ENCODE measurements at places on chromosomes 7 and 10.

GRCh38 chr10:44116474-44116873 lies 268.4 kb downstream of the CXCL12 start:
- H3K27ac ChIP-seq, result no peak overlapping the region
- H3K4me3 ChIP-seq, result no peak overlapping the region
- no peaks in the 10 kb centered on the region for H3K36me3 ChIP-seq
- H3K27me3 ChIP-seq, result no peaks in the 10 kb centered on the region

DNA sequence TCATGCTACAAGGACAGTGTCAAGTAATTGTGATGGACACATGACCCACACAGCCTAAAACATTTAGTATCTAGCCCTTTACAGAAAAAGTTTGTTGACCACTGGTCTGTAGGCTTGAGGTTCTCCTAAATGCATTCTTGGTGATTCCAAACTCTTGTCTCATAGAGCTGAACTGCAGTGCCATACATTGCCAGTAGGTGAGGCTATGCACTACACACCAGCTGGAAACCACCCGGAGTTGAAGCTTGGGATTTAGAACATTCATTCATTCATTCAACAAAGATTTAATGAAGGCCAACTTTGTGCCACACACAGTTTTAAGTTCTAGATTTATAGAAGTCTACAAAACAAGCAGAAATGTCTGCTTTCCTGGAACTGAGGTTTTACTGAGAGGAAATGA lies 77.3 kb upstream of the TCF7L2 start:
- H3K27me3 ChIP-seq, result no peaks in the 10 kb centered on the region
- no peaks in the 10 kb centered on the region for H3K4me1 ChIP-seq
- no peak overlapping the region for H3K27ac ChIP-seq
- no peak overlapping the region for H3K4me3 ChIP-seq
- DNase-seq, result no peak

DNA sequence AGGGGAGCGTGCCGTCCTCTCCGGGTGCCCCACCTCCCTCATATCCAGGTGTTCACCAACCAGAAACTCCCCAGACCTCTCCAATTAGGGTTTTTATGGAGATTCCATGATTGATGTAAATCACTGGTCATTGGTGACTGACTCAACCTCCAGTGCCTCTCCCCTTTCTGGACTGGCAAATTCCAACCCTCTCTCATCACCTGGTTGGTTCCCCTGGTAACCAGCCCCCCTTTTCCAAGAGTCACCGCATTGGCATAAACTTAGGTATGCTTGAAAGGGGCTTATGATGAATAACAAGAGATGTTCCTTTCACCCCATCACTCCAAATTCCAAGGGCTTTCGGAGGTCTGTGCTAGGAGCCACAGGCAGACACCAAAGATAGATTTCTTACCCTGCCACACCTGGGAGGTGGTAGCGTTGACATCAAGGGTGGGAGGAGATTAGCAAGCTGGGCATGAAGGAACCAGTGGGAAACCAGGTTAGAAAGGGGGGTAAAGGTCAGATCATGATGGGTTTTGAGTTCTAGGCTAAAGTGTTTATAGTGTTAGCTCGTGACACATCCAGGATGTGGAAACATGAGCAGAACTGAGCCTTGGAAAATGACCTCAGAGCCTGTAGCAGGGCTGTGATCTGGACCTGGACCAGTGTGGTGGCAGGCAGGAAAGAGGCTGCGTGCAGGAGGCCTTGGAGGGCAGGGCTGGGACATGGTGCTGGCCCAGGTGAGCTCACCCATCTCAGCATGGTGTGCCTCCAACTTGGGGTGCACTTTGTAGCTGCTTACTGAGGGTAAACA lies 45.1 kb downstream of the CAMK1D start:
- no peaks in the 10 kb centered on the region for H3K27me3 ChIP-seq
- peaks cover 12% of the 10 kb centered on the region for H3K4me1 ChIP-seq
- no peak overlapping the region for H3K27ac ChIP-seq
- H3K36me3 ChIP-seq, result no peaks in the 10 kb centered on the region
- DNase-seq, result no peak
- H3K4me3 ChIP-seq, result no peak overlapping the region

DNA sequence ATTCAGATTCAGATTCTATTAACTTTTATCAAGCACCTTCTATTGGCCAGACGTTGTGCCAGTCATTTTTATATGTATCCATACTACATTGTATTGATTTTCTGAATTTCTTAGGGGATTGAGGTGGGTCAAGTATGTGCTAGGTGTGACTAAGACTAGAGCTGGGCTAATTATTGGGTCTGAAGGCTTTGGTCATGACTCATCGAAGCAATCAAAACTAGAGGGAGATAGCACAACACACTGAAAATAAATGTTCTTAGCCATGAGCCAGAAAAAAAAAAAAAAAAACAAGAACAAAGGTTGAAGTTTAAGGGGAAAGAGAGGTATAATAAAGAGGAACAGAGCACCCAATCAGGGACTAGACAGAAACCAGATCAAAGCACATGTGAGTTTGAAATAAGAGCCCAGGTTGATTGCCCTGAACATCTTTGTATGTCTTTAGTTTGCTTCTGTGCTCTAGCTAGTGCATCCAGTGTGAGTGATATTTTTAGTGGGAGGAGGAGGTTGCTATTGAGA lies 171.6 kb upstream of the FOXP2 start:
- no peak for DNase-seq
- H3K27ac ChIP-seq, result no peak overlapping the region
- no peaks in the 10 kb centered on the region for H3K27me3 ChIP-seq

DNA sequence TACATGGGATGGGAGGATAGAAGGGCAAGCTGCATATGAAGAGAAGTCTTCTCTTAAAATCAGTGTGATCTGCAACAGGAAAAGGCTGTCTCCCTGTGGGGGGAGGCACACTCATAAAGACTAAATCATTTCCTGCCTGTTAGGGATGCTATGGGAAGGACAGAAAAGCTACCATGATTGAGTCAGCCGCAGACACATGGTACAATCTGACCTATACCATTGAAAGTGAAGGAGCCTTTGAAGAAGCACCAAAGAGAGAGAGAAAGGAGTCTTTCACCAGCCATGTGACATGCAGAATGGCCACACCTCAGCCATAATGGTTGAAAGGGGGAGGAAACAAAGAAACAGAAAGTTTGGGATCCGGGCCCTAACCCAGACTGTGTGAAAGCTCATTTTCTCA lies 29.1 kb downstream of the NUDCD3 start:
- peaks cover 10% of the 10 kb centered on the region for H3K4me1 ChIP-seq
- no peaks in the 10 kb centered on the region for H3K27me3 ChIP-seq
- no peak for DNase-seq
- no peaks in the 10 kb centered on the region for H3K36me3 ChIP-seq
- no peak overlapping the region for H3K27ac ChIP-seq
- H3K4me3 ChIP-seq, result no peak overlapping the region

DNA sequence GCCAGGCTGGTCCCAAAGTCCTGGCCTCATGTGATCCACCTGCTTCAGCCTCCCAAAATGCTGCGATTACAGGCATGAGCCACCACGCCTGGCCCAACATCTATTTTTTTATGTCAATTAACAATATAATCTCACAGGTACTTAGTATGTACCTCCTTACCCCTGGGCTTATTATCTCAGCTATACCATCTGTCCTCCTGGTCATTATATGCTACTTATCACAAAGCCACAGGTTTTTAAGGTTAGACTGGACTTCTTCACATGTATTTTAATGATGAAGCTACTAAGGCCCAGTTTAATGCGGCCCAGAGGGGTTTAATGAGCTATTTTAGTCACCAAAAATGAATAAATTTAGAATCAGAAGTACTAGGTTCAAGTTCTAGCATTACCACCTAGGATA lies 3.4 kb downstream of the NSUN6 start:
- no peak for DNase-seq
- H3K4me3 ChIP-seq, result no peak overlapping the region
- H3K4me1 ChIP-seq, result peaks cover 13% of the 10 kb centered on the region
- no peaks in the 10 kb centered on the region for H3K27me3 ChIP-seq

- no peaks in the 10 kb centered on the region for H3K36me3 ChIP-seq
- H3K27me3 ChIP-seq, result no peaks in the 10 kb centered on the region
- H3K4me3 ChIP-seq, result no peak overlapping the region
- no peaks in the 10 kb centered on the region for H3K4me1 ChIP-seq
These were observed 369.1 kb downstream of the PLXNA4 start for GRCh38 chr7:132207211-132207610.

DNA sequence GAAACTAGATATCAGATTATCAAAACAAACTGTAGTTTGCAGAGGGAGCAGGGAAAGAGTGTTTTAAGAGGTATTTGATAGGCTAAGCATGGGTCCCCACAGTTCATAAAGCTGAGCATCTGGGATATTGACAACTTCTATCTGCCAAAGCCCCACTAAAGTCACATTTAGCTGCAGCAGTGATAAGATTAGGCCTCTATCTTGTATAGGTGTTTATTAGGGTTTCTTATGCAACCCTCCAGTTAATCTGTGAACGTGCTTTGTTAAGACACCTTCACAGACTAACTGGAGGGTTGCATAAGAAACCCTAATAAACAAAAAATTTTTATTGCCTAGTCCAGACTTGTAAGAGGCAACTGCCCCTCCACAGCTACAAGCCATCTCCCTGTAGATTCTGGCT lies 78.0 kb downstream of the CYP51A1 start:
- H3K36me3 ChIP-seq, result peaks cover 7% of the 10 kb centered on the region
- no peaks in the 10 kb centered on the region for H3K27me3 ChIP-seq
- DNase-seq, result no peak
- H3K27ac ChIP-seq, result peak overlapping the region; percentile 44

DNA sequence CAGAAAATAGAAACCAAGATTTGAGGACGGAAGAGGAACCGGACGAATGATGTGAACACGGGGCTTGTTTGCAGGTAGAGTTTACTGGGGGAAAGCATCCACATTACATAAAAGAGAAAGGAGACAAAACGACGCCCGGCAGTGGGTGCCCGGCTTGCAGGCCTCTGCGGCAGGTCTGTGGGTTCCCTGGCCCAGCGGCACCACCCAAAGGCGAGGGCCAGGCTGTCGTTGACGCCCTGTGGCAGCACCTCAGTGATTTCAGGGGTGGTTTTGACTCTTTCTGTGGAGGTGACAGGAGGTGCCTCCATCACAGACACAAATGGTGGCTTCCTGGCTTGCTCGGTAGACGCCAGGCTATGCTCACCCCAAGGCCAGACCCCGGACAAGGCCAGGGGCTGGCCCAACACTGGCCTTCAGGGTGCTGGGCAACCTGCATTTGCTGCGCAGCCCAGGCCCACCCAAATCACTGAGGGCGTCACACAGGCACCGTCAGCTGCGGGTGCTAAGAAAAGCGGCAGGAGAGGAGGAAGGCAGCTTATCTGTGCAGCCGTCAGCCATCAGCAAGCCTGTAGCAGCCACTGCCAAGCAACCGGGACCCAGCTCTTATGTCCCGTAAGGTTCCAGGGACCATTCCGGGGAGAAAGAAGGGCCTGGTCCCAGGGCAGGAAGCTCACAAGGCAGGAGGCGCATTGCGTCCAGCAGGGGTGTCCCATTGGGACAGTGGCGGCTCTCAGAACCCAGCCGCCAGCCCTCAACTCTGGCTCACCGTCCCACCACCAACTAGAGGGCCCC lies 230.3 kb downstream of the PTPRN2 start:
- H3K36me3 ChIP-seq, result no peaks in the 10 kb centered on the region
- H3K4me1 ChIP-seq, result no peaks in the 10 kb centered on the region
- peaks cover 3% of the 10 kb centered on the region for H3K27me3 ChIP-seq
- no peak overlapping the region for H3K27ac ChIP-seq

GRCh38 chr7:109930049-109930448 lies 1160.9 kb upstream of the LRRN3 start:
- no peak overlapping the region for H3K27ac ChIP-seq
- no peak for DNase-seq
- no peaks in the 10 kb centered on the region for H3K27me3 ChIP-seq
- H3K36me3 ChIP-seq, result no peaks in the 10 kb centered on the region
- no peaks in the 10 kb centered on the region for H3K4me1 ChIP-seq
- H3K4me3 ChIP-seq, result no peak overlapping the region

GRCh38 chr7:884191-885003 lies 8.0 kb downstream of the GET4 start:
- H3K4me1 ChIP-seq, result no peaks in the 10 kb centered on the region
- H3K36me3 ChIP-seq, result peaks cover 7% of the 10 kb centered on the region
- no peak for DNase-seq
- H3K4me3 ChIP-seq, result no peak overlapping the region

DNA sequence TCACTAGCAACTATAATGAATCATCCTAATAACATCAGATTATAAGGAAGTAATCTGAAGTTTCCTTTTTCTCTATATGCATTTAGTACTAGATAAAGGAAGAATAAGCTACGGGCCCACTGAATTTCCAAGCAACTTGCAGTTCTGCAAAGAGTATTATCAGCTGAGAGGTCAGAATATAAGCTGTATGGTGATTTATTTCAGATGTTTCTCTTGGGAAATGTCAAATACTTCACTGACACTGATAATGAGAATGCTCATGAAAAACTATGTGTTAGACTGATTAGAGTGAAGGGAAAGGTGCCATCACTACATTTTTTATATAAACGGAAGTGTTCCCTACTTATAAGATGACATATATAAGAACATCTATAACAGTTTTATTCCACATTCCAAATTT lies 251.2 kb upstream of the HGF start:
- H3K4me1 ChIP-seq, result no peaks in the 10 kb centered on the region
- H3K36me3 ChIP-seq, result no peaks in the 10 kb centered on the region
- no peaks in the 10 kb centered on the region for H3K27me3 ChIP-seq
- no peak overlapping the region for H3K4me3 ChIP-seq
- no peak overlapping the region for H3K27ac ChIP-seq
- no peak for DNase-seq

GRCh38 chr7:116284390-116284789 lies 74.1 kb downstream of the TES start:
- no peak for DNase-seq
- no peak overlapping the region for H3K4me3 ChIP-seq
- H3K27ac ChIP-seq, result no peak overlapping the region
- no peaks in the 10 kb centered on the region for H3K4me1 ChIP-seq
- no peaks in the 10 kb centered on the region for H3K27me3 ChIP-seq

DNA sequence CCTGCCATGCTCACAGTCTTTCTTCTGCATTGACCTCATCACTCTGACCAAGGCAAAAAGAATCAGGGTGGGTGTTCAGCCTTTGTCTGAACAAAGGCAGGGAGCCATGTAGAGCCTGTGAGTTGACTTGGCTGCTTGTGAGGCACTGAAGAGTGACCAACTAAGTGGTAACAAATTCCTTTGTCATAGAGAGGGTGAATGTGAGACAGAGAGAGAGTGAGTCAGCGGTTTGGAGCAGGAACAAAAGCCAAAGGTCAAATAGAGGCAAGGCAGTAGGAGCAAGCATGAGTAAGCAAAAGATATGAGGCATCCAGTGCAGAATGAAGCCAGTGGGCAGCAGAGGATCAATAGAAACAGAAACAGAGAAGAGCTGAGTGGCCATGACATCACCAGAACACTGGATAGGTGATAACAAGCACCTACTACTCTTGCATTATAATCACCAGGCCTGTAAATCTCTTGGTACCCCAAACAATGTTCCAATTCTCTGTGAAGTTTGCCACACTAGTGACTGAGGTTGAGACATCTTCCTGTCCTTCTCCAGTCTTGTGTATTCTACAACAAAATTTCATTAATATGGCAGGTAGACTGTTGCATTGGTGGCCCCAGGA lies 116.2 kb upstream of the LAMB4 start:
- no peak overlapping the region for H3K4me3 ChIP-seq
- H3K27me3 ChIP-seq, result no peaks in the 10 kb centered on the region
- H3K27ac ChIP-seq, result no peak overlapping the region
- DNase-seq, result no peak
- no peaks in the 10 kb centered on the region for H3K36me3 ChIP-seq
